Effector CD8-positive, alpha-beta T cell (primary cell): ENCODE measurements at places on chromosomes 6 and 20.

DNA sequence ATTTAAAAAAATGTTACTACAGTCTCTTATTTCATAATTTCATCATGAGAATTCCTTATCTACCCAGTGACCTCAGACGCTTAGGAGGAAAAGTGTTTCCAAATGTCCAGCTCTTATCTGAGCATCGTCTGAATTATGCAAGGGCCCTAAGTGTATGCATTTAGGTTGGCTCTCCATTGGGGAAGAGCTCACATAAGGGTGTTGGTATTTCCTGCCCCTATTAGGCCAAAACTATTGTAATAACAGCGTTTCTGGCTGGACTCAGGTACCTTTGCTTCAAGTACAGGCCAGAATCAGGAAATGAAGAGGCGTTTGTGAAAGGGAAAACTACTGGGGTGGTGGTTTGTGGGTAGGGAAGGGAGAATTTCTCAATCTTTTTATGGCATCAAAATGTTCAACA, 40.4 kb upstream of the SGK1 start:
- DNase-seq: no peak

GRCh38 chr6:73694711-73695411, 1.1 kb upstream of the CD109 start:
- DNase-seq: no peak

- no peak for DNase-seq
Measured at GRCh38 chr6:143698759-143699429, 21.1 kb downstream of the PHACTR2 start.

- peak; percentile 62 for DNase-seq
Measured at GRCh38 chr20:38893565-38894090, 32.6 kb upstream of the FAM83D start.

DNA sequence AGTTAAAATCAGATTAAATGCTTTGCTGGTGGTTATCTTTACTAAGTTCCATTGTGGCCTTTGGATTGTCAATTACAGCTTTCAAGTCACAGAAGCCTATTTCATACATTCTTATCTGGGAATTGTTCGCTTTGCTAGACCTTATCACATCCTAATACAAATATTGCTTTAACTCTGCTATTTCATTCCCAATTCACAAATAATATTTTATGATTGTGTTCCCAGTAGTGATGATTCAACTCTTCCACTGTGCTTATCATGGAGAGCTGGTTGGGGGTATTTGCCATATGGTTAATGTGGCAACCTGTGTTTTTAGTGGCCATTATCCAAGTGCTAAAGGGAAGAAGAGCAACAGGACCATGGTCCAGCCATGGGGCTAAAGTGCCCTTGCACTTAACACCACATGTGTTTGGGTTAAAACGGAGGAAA, 72.9 kb upstream of the GLP1R start:
- DNase-seq: no peak

GRCh38 chr20:24963672-24964505, 14.8 kb downstream of the CST7 start:
- DNase-seq: no peak

DNA sequence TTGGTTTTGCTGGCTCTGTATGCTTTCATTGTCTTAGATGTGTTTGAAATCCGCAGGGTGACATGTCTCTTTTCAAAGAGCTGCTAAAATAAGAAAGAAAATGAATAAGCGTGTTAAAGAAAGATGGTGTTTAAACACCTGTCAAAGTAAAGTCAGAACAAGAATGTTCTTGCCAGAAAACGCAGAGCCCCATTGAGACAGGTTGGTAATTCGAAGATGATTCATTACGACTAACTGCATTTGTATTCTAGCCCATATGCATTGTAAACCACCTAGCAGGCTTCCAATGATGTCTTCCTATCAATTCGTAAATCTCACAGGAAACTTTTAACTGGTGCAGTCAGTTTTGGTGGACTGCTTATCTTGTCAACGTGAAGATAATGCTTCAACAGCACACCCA, 16.8 kb downstream of the PHACTR2 start:
- no peak for DNase-seq

- DNase-seq: no peak
Measured at GRCh38 chr6:47741807-47742206, 40.0 kb upstream of the OPN5 start.

DNA sequence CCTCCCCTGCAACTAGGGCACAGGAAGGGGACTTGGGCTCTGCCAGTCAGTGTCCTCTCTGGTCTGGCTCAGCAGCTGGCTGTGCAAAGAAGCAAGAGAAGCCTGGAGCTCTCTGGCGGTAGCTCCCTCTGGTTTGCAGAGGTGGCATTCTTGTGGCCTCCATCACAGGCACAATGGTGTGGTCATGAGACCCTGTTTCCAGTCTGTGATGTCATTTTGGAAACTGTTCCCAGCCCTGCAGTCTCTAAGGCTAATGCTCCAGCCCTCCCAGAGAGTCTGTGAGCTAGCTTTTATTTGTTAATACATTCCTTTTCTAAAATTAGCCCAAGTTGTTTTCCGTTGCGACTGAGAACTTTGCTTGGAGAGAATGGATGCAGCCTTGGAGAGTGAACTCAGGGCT, 69.5 kb upstream of the FOXQ1 start:
- DNase-seq: no peak

DNA sequence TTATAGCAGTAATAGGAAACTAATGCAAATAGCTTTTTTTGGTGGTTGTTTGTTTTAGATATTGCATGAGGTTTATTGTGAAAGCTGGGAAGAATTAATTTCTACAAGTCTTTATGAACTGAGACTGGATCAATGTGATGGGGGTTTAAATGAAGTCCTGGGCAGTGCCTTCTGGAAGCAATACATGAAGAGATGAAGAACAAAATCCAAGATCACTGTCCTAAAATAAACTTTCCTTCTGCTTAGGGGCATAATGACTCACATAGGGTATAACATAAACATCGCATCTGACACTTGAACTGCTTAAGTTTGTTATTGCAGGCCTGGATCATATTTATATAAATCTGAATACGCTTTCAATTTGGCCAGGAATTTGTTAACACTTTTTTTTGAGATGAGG, 20.9 kb upstream of the SHLD1 start:
- DNase-seq: no peak

DNA sequence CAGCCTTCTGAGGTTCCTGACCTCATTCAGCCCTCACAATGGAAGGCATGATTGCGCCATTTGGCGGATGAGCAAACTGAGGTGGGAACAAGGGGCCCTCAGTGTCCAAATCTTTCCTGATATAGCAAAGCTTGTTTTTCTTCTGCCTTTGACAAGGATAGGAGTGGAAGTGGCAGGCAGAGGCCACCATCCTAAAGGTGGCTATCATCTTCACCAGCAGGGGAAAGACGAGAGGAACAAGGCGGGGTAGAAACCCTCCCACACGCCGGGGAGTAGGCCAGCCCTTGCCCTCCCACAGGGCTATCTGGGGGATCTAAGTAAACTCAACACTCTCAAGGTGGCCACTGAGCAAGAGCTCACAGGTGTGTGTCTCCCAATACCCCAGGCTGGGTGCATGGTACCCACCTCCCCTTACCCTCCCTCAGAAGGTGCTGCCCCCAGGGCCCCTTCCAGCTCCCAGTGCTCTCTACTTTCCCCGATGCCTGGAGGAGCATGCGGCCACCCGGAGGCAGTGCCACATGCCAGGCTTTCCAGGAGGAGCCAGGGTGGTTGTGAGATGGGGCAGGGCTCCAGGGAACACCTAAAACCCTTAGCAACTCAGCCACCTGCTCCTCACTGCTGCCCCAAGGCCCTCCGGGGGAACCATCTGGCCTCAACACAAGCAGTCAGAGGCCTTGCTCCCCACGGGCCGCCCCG, 11.2 kb downstream of the SPDEF start:
- DNase-seq: no peak

- no peak for DNase-seq
Measured at GRCh38 chr6:145829950-145830349, 15.4 kb upstream of the FBXO30 start.

DNA sequence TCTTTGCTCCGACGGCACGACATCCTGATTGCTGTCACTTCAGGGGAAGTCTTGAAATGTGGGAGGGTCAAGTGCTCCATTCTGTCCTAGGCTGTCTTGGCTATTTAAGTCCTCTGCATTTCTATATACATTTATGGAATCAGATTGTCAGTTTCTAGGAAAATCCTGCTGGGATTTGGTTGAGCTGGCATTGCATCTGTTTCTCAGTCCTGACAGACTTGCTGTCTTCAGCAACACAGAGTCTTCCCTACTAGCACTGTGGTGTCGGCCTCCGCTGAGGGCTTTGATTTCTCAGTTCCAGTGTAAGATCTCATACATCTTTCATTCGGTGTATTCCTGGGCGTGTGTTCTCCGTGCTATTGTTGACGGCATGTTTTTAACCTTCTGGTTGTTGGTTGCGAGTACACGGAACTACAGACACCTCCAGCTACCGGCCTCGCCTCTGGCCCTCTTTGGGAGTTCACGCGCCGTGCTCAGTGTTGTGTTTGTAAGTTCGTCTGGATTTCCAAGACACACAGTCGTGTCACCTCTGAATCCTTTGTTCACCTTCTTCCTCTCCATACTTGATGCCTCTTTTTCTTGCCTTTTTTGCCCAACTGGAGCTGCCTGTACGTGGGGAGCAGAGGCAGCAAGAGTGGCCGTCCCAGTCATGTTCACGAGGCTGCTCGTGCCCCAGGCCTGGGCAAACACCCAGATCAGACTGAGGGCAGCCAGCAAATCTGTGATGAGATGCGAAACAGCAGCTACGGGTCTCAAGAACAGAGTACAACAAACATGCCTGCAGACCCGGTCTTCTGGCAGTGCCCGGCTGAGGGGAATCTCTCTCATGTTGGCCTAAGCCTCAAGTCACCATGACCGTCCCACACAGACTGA, 92.8 kb downstream of the TAF4 start:
- no peak for DNase-seq

- DNase-seq: no peak
Measured at GRCh38 chr6:89034586-89035251, 45.8 kb upstream of the PNRC1 start.

DNA sequence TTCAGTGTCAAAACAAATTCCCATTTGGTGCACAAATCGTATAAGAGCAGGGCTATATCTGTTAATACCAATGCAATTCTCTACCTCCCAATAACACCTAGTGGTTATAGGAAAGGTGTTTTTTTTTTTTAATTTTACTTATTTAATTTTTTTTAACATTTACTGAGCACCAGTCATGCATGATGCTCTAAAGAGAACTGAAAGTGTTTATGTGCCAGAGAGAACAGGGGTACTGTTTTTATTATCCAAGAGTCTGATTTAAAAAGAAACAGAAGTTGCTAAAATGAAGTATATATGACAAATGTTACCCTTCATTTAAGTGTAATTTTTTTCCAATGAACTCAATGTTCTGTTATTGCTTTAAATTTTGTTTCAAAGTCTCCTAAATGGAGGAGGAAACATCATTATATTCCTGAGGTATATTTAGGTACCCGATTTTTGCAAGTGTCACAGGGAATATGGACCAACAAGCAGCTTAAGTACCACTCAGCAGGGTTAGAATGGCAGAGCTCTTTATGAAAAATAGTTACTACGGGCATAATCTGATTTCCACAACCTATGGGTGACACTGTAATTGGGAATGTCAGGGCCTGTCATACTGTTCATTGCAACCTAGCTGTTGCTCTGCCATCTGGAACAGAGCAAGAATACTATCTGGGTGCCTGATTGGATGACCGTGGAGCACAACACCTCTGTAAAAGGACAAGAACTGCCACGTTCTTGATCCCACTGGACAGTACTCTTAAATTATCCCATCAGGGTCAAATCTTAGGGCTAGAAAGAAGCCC, 195.4 kb downstream of the KHDRBS2 start:
- DNase-seq: no peak

GRCh38 chr20:16747291-16747811, 807 bp upstream of the OTOR start:
- no peak for DNase-seq

GRCh38 chr20:33925867-33926266, 67.8 kb upstream of the RALY start:
- no peak for DNase-seq

DNA sequence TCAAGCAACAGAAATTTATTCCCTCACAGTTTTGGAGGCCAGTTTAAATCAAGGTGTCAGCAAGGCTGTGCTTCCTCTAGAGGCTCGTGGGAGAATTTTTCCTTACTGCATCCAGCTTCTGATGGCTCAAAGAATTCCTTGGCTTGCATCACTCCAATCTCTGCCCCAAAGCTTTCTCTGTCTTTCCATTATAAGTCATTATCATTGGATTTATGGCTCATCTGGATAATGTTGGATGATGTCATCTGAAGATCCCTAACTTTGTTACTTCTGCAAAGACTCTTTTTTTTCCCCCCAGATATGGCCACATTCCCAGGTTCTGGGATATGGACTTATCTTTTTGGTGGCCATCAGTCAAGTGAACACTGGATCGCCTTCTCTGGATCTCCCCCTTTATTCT, 146.3 kb upstream of the B3GAT2 start:
- no peak for DNase-seq

- DNase-seq: no peak
Measured at GRCh38 chr6:166619912-166620311, 7.1 kb downstream of the RPS6KA2 start.

DNA sequence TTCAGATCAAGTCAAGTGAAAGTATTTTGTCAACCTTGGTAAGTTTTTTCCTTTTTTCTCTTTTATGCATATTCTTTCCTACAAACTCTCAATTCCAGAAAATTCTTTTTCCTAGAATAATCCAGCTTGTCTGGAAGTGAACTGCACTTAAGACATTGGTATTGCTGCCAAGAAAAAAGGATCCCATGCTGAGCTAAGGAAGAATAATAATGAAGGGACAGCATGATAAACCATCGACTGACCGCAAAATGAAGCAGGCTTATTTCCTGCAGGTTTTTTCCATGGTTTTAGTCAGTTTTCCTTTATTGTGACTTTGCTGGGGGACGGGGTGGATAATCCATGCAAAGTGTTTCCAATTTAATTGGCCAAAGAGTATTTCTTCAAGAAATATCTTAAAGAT, 857.6 kb upstream of the SLC35B3 start:
- DNase-seq: no peak

- DNase-seq: no peak
Measured at GRCh38 chr6:119587537-119587936, 238.0 kb upstream of the MAN1A1 start.

DNA sequence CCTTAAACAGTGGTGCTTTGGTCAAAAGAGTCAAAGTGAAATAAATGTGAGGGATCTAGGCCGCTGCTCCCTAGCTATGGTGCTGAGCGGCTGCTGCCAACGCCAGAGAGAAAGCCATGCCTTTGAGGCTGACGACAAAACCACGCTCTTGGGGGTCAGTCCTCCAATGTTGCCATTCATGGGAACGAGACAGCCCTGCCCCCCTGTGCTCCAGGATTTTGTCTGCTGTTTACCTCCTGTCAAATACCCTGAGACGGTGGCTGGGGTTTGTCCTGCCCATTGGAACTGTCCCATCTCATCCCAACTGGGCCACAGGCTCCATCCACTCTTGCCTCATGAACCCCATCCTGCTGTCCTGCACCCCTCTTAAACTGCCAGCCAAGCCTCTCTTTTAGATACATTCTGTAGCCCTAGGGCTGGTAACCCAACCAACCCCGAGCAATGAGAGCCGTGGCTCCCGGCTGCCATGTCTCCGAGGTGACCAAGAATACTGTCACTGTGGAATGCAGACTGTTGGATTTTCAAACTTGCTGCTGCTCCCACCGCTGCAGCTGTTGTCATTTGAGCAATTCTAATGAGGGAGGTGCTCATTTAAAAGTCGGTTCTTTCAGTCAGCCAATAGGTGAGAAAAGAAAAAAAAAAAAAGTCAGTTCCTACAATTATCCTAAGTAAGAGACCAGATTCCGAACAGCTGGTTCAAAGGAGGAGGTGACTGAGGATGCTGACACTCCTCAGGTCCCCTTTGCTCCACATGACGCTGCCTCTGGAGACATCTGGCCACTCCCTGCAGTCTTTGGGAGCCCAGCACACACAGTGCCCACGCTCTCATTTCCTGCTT, 73.1 kb upstream of the QKI start:
- DNase-seq: no peak
